ENCODE measurements at places on chromosomes 12 and 14.

- no peak for DNase-seq
Observed at GRCh38 chr14:26992403-26993115, 394.7 kb upstream of the NOVA1 start.

- DNase-seq: no peak
Observed at GRCh38 chr12:132356691-132357622, 27.6 kb upstream of the GALNT9 start.

- DNase-seq: no peak
Observed at GRCh38 chr14:39860596-39861228, 428.5 kb upstream of the FBXO33 start.

GRCh38 chr12:25455696-25456095 lies 97.4 kb downstream of the LMNTD1 start:
- DNase-seq: no peak

DNA sequence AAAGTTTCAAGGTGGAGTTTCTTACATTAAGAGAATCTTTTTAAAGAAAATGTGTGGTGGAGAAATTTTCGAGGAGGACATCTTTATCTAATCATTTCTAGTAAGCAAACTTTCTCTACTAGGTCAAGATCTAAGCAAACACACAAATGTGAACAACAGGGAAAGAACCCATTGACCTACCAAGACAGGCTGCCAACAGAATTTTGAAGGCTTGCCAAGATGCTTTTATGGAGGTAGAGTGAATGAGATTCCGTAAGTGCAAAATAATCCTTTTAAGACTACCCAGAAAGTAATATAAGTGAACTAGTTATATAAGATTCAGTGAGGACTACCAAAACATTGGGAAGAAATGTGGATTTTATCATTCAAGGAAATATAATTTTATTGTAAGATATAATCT lies 357.1 kb upstream of the PDE3A start:
- DNase-seq: no peak
